ENCODE measurements at places on chromosomes 12 and 14. TPM values are rescaled to one million over a fixed set of nuclear protein-coding genes. Genes with fewer than 3 reads are reported as not detected.

- peak; percentile 95 for DNase-seq
Observed at GRCh38 chr12:43277651-43278540, 274.1 kb downstream of the ADAMTS20 start.

GRCh38 chr14:99706107-99706900 is 22.2 kb downstream of the CYP46A1 start:
- DNase-seq: no peak

GRCh38 chr12:111976291-111976690 is 36.7 kb downstream of the TMEM116 start:
- DNase-seq: peak; percentile 51

DNA sequence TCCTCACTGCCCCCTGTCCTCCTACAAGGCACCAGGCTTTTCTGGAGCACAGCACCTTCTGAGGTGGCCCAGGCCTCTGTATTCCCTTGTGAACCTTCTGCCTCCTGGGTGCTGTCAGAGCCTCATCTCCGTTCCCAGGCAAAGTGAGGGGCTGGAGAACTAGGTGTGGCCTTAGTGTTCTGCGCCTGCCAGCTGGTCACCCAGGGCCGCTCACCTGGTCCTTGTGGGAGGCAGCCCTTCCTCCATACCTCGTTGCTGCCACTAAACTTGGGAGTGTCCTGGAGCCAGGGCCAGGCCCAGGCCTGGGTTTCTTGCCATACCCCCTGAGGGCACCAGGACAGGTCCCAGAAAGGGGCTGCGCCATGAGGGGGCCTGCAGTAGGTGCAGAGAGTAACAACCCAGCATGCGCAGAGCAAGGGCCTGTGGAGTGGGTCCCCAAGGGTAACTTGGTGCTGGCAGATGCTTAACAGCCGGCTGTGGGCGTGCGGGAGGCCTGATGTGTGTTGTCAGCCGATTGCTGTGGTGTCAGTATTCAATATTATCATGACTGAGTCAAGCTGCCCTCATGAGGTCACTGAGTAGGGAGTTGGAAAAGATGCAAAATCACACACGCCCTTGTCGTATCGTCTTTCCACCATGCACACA is 17.1 kb downstream of the OTUB2 start:
- DNase-seq: no peak

GRCh38 chr12:99253068-99253467 is 394.5 kb upstream of the GARIN6 start:
- no peak for DNase-seq

- DNase-seq: peak; percentile 62
Observed at GRCh38 chr14:22977684-22978486, 4.5 kb downstream of the AJUBA start.

DNA sequence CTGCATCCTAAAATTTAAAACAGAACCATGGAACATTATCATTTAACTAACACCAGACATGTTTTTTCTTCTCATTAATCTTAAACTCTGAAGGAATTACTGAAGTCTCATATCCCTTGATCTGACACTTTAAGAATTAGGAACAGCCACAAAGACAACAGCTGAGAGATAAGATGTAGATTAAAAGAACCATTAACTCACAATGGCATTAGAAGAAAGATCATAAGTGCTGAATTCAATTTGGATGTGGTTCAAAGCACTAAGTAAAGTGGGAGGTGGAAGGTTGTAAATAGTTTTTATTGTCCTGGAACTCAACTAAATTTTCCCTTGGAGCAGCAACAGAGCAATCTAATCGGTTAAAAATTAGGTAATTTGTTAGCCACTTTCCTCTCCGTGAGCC is 199.0 kb upstream of the ATP2B1 start:
- no peak for DNase-seq

Gene INHBC
- not detected for total RNA-seq

Gene TOGARAM1
- total RNA-seq: 7.4 TPM
